CD4-positive, alpha-beta T cell treated with Interleukin-17A for 4 hours (primary cell): ENCODE measurements at places on chromosomes 5 and 9.

DNA sequence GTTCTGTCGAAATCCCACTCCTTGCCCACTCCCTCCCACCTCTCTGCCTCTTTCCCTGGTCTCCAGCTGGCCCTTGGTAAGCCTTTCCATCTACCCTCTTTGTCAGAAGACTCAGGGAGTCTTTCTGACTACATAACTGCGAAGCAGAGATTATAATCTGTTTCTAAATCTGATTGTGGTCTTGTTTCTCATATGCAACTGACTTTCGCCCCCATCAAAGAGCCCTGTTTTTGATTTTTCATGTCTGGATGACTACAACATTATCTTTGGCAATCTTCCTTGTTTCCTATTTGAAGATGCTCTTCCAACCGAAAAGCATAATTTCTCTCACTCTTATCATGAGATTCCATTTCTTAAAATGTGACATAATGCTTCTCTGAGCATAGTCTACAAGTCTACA lies 218.2 kb upstream of the ADAMTSL1 start:
- no peak for DNase-seq

DNA sequence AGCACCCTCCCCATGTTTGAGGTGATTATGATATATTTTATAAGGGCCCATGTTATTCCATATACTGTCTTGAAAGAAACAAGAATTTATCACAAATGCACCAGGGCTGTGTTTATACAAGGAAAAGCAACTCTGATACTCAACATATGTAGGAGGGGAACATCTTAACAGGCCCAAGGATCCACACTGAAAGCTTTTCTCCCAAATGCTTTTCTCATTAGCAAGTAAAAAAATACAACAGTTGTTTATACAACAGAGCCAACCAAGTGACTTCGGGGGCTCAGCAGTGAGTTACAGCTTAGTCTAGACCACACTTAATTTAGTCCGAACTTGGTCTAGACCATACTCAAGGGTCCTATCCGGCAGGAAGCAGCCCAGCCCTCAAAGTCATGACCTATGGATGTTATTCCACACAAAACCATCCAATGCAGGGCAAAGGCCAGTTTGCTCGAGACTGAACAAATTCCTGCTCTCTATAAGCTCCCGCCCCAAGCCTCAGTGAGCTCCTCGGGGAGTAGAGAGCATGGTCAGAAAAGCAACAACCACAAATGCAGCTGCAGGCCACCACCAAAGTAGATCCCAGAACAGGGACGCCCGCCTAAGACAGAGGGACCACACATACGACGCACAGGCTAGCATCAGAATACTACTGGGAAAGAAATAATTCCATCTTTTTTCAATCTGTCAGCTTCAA lies 6.8 kb downstream of the GZMK start:
- DNase-seq, result no peak

DNA sequence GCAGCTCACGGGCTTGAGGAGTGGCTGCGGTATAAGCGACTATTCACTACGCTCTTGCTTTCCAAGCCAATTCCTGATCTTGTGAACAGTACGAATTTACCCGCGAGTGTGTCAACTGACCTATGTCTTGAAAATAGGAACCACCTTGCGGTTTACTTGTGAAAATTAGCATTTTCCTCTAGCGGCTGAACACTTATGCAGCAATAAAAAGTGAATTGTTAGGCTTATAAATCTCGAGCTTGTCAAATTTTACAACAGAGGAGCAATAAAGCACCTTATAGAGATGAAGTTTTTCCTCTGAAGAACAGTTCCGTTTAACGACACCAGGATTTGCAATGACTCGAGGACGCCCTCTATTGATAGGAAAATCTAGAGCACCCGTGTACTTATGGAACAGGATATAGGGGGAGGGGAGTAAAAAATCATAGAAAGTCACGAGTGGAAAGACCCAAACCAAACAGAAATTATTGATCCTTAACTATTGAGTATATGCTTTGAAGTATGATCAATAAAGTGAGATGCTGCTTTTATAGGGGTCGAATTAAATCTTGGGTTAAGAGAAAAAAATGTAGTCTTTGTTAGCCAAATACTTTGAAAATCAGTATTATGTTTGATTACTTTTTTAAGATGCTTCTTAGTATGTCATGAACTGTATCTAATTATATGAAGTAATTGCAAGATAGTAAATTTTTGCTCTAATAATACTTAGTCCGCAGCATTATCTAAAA lies 1.9 kb upstream of the RGMB start:
- DNase-seq, result peak; percentile 73

GRCh38 chr9:16230731-16231130 lies 639.7 kb downstream of the BNC2 start:
- no peak for DNase-seq

- no peak for DNase-seq
Measured at GRCh38 chr5:102623329-102624065, 124.7 kb upstream of the SLCO6A1 start.

DNA sequence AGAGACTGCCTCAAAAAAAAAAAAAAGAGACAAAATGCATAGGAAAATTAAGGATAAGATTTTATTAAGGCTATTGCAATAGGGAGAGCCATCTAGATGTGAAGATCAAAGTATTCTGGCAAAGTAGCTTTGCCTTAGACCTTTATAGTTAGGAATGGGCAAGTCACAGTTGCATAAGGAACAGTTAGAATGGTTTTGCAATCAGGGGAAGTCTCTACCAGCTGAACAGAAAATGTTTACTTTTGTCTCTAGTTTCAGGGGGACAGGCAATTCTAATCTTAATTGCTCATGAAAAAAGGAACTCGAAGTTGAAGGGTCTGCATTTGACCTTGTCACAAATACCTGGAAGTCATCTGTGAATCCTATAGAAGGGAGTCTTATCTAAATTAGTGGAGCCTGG lies 13.1 kb upstream of the ATP6V1G1 start:
- no peak for DNase-seq

GRCh38 chr5:11038772-11039171 lies 277.7 kb upstream of the DAP start:
- DNase-seq, result no peak

DNA sequence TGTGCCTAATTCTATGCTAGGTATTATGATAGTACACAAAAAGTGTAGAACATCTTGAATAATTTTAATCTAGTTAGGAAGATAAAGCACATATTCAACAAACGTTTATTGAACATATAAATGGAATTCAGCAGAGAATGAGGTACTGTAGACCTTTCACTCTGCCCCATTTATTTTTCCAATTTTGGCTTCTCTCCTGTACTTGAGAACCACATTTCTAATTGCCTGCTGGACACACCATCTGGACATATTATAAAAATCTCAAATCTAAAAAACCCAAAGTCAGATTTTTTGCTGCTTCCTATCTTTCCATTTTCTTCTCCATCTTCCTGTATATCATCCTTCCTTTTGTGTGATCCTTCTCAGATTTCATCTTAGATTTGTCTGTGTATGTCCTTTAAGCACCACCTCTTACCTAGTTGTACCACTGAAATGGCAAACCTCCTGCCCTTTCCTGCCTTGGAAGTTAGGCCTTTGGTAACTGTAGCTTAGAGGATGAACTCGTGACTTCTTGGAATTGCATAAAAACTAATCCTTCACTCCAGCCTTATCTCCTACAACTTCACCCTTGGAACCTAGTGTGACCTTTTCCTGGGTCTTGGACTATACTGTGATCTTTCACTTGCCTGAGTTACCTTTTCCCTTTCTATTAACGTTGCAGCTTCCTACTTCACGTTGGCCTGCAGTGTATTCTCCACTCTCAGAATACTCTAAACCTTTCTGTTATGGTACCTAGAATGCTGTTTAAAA lies 8.8 kb downstream of the SLC26A2 start:
- DNase-seq, result no peak

GRCh38 chr5:54049144-54049543 lies 261.2 kb downstream of the ARL15 start:
- no peak for DNase-seq

- DNase-seq, result no peak
Measured at GRCh38 chr9:5971740-5972139, 43.7 kb downstream of the RANBP6 start.
